ENCODE measurements at places on chromosomes 12 and 14.

DNA sequence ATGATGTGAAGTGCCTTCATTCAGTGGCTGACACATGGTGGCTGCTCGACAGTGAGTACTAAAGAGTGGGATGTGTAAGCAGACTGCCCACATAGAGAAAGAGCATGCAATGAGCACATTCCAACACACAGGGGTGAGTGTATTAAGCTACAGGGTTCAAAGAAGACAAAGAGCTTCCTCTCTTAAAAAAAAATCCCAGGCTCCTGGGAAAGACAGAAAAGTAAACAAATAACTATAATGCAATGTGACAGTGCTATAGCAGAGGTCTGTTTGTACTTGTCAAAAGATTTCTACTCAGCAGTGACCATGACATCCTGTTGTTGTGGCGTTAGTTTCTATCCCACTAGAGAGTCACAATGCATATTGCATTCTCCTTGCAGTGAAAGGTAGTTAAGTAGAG lies 12.4 kb upstream of the PCNX1 start:
- peak; percentile 62 for DNase-seq

GRCh38 chr14:75609606-75610475 lies 31.4 kb downstream of the FLVCR2 start:
- DNase-seq, result peak; percentile 86

DNA sequence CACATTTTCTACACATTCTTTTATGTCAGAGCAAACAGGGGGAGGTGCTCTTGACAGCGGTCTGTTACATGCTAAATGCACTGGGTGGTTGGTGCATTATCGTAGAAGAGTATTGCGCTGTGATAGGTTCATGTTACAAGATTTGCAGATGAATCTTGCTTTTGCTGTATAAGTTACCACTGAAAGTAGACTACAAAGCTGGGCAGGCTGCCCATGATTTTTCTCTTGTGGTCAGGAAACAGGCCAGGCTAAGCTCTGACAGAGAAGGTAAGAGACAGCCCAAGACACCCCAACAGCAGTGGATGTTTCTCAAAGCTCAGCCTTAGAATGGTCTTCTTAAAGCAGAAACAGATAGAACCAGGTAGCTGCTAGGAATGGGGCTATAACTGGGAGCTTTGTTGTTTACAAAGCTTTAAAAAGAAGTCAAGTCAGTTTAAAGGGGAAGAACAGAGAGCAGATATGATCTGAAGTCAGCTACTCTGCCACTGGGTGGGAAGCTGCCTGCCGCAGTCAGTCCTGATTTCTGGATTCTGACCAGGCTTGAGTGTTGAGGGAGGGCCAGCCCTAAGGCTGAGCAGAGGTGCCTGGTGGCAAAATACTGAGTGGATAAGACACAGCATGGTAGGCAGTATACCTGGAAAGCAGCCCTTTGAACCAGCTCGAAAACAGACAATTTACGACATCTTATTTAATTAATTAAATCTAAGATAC lies 9.4 kb downstream of the KCNA1 start:
- no peak for DNase-seq

DNA sequence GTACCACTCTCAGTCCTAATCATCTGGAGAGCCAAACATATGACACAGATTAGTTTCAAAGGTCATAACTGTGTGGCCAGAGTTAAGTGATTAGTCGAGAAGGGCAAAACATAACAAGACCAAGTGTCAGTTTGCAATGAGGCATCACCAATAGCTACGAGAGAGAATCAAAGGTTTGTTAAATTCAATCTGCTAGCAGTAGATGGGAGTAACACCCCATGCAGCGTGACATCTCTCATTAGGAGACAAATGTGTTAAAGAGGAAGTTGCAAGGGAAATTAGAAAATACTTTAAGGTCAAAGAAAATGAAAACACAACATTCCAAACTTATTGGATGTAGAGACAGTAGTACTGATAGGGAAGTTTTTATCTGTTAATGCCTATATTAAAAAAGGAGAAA lies 135.7 kb upstream of the SYT10 start:
- no peak for DNase-seq

DNA sequence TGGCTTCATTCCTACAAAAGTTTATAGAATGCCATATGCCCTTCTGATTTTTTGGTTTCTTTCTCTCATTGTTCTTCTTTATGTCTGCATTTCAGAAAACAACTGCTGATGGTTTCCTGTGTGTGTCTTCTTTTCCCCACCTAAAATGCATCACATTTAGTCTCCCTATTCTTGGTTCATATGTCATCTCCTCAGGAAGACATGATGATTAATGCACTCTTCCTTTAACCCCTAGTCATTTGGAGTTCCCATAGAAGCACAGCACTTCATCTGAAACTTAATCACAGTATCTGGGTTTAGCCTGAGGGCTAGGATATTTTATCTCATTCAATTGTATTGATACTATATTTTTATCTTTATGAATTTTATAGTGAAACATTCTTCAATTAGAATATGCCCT lies 21.5 kb downstream of the GNPNAT1 start:
- no peak for DNase-seq

GRCh38 chr14:105196265-105196960 lies 15.3 kb upstream of the NUDT14 start:
- no peak for DNase-seq

DNA sequence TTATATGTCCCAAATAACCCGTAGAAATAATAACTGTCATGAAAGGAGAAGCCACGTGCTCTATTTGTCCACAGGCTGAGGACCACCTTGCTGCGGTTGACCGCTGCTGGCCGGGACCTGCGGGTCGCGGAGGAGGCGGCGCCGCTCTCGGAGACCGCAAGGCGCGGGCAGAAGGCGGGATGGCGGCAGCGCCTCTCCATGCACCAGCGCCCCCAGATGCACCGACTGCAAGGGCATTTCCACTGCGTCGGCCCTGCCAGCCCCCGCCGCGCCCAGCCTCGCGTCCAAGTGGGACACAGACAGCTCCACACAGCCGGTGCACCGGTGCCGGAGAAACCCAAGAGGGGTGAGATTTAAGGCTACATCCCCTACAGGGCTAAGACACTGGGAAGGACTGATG lies 21.0 kb downstream of the RPGRIP1 start:
- peak; percentile 29 for DNase-seq

DNA sequence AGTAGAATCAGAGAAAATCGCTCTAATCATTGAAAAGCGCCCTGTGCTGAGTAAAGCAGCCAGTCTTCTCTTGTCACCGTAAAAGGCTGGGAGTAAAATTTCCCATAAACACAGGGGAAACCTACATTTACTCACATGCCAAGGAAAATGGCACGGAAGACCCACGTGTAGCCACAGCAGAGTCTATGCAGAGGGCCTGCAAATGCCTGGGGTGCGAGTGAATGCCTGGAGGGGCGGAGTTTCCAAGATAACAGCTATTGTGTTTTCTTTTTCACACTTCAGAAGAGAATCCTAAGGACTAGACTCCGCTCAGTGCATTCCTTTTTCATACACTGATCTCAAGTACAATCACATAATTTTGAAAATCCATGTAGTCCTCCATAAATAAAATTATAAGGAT lies 159.9 kb upstream of the FOXN3 start:
- DNase-seq, result no peak

GRCh38 chr12:11497995-11498394 lies 102.6 kb upstream of the PRB2 start:
- no peak for DNase-seq

DNA sequence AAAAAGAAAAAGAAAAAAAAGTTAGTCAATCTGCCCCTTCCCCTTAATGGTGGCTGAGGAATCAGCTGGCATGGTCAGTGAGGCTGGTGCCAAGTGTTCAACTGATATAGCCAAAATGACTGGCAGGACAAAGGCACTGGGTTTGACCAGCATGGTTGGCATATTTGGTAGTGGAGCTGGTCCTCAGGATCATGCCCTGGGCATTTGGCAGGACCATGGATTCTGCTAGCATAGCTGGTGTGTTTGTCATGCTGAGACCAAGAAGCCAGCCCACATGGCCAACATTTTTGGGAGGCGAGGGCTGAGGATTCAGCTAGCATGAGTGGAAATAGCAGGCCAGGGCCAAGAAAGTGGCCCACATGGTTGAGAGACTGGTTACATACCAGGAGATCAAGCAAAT lies 136.5 kb downstream of the FBXL14 start:
- DNase-seq, result no peak

GRCh38 chr12:114694436-114695304 lies 10.7 kb upstream of the TBX3 start:
- DNase-seq, result no peak

GRCh38 chr12:130675121-130675520 lies 41.0 kb downstream of the RIMBP2 start:
- no peak for DNase-seq

All from suppressor macrophage (primary cell).